ENCODE measurements at places on chromosomes 5 and 9. TPM values are rescaled to one million over a fixed set of nuclear protein-coding genes. Genes with fewer than 3 reads are reported as not detected.

DNA sequence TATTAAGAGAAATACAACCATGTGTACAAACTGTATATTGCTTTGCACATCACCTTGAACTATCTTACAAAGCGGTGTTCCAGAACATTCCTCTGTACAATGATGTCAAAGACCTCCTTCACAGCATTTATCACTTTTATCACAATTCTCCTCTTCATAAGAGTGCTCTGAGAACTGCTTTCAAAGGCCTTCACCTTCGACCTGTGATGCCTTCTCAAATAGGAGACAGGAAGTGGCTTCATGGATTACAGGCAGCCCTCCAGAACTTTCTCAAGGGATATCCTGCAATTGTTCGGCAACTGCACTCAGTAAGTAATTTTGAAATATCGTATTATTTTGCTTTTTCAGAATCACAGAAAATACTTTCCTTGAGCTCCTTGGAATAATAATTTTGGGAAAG, 68.0 kb upstream of the IL7R start:
- no peak for DNase-seq

GRCh38 chr5:87233143-87233542, 34.5 kb upstream of the RASA1 start:
- DNase-seq = no peak

DNA sequence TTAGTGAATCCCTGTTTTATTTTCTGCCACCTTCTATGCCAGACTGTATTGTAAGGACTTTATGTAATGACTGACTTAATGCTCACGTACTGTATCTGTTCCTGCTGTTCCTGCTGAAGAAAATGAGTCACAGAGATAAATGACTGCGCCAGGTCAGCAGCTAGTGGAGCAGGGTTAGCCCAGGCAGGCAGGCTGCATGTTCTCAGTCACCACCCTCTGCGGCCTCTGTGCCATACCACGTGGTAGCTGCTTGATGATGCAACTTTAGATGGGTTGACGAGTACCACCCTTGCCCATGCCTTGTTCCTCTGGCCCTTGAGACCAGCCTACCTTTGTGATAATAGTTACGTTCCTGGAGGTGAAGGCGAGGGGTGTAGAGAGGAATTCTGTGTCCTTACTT, 161.9 kb downstream of the TRIO start:
- no peak for DNase-seq

- no peak for DNase-seq
These were observed 297.9 kb upstream of the BRINP1 start for GRCh38 chr9:119667163-119667562.

- no peak for DNase-seq
These were observed 18.1 kb downstream of the GSN start for GRCh38 chr9:121285835-121286687.

GRCh38 chr5:131193106-131193505, 22.4 kb downstream of the LYRM7 start:
- DNase-seq = no peak

DNA sequence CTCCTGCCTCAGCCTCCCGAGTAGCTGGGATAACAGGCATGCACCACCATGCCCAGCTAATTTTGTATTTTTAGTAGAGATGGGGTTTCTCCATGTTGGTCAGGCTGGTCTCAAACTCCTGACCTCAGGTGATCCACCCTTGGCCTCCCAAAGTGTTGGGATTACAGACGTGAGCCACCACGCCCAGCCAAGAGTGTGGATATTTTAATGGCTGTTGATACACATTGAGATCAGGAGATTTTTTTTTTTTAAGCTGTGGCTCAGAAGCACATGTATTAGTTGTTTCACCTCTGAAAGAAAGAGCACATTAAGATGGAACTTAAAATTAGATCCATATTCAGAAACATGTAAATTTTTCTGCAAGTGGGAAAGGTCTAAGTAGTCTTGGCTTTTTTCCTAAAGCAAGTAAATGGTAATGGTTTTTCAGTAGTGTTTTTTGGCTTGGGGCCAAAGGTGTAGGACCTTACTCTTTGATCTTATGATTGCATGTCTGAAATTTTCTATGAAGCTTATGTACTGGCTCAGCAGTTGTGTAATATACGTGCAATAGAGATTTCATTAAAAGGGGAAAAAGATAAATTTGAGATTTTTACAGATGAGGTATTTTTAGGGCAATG, 9.9 kb downstream of the RBM27 start:
- no peak for DNase-seq

DNA sequence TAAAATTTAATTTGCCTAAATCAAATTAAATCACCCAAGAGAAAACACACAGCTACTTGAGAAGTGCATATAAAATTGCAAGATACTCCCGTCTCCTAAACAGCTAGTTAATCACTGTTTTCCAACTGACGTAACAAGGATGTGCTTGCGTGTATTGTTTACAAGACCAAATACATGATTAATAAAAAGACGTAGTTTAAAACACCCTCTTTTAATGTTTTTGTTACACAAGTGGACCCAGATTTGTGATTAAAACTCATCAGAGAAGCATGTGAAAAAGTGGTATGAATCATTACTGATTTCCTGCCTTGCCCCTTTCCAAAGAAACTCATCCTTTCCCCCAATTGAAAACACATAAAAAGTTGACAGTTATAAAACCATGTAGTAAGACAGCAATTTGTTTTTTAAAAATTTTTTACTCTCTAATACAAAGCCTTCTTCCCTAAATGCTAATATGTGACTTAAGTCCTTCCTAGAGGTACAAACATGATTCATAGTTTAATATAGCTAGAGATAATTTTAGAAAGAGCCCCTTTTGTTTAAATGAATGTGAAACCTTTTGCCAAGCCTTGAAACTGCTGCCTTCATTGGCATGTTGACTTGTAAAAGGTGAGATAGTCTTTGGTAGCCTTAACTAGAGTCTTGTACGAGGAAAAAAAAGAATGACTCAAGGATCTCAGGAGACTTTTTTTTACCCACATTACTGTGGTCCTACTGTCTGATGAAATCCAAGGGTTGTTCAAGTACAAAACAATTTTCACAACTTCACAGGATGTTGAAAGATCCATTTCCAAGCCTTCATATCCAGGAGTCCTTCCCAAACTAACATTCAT, 61.4 kb upstream of the FST start:
- DNase-seq = no peak

- DNase-seq = no peak
These were observed 9.7 kb downstream of the SH3TC2 start for GRCh38 chr5:149053072-149053695.

DNA sequence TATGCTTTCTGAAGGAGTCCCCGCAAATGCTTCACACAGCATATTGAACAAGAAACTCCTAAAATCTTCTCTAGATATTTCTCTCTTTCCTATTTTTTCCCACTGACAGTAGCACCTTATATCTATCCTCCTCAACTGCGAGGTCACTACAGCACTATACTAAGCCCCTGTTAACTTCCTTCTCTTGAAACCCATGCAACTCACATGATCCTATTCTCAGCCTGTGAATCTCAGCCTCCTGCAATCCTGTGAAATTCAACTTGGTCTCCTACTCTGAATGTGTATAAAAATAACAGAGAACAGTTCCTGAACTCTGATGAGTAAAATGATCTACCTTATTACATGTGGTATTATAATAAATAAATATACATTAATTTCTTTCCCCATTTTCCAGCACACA, 6.1 kb upstream of the PLGRKT start:
- DNase-seq = no peak

DNA sequence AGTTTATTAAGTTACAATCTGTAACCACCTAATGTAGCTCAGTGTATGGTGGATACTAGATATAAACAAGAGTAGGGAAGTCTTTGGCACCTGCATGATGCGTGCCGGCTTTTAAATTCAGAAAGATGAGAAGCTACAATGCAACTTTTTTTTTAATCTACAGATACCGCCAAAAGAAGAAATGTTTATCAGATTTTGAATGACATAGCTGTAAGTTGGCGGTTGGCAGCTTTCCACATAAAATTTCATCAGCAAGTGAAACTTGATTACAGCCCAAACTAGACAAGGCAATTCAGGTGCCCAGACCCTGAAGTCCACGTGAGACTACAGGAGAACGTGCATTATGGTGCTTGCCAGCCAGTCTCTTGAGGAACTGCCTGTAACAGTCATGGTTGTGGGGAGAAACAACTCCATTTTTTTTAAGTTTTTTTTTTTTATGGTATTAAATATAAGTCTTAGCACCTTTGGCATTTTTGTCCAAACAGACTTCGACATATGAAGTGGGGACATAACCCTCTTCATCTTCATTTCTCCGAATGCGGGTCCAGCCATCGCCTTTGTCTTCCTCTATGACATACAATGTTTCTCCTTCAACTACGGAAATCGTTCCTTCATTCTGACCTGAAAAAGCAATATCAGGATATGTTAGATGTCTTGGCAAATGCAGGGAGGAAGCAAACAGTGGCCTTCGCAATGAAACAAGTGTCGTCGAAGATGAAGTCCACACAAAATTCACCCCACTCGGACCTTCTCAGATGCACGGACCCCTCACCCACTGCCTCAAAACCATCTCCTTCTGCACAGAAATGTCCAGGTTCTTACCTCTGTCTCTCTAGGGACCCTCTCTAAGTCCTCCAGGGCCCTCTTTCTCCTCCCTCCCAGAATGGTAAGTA, 60.4 kb downstream of the USP20 start:
- no peak for DNase-seq

GRCh38 chr5:80607832-80608231, 37.8 kb upstream of the ANKRD34B start:
- DNase-seq = no peak

DNA sequence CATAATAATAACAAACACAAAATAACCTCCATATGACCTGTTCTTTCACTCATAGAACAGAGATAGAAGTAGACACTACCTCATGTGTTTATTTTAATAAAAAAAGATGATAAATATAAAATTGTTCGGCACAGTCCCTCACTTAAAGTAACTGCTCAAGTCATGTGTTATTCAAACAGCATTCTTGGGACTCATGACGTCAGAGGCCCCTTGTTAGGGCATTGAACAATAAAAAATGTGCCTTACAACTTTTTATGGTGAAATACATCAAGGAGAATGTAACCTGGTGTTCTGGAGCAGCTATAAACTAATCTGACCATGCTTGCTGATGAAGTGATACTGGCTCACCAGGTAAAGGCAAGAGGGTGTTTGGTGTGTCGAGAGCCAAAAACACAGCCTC, 12.2 kb upstream of the NDFIP1 start:
- DNase-seq = no peak

DNA sequence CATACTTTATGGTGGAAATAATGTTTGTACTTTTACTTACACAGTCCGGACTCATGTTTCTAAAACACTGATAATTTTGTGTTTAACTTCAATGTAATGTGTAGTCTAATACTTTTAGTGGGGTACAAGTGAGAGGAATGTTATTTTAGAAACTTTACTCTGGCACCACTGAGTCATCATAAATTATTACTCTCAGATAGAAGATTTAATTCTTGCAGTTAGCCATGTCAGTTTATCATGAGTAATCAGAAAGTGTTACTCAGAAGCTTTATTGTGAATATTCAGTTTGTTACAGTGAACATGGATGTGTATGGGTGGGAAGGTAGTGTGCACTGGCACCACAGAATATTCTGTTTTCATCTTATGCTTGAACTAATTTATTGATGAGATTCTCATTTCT, 20.0 kb downstream of the OGN start:
- no peak for DNase-seq

Gene AGXT2
- total RNA-seq = 49.4 TPM

Gene TMEM232
- total RNA-seq = 1.4 TPM

Gene ELAVL2
- total RNA-seq = not detected

Gene HMMR
- total RNA-seq = 48.5 TPM

Gene CDX1
- not detected for total RNA-seq

Gene LRRC19
- total RNA-seq = 1.8 TPM

Gene ANKRD18B
- 1.9 TPM for total RNA-seq

Gene HMCN2
- 0.28 TPM for total RNA-seq

Gene DDX4
- total RNA-seq = not detected
